ENCODE measurements at places on chromosomes 2 and 18. TPM values are rescaled to one million over a fixed set of nuclear protein-coding genes. Genes with fewer than 3 reads are reported as not detected.

Gene AGAP1
- total RNA-seq, result 0.89 TPM

Gene RAD51AP2
- total RNA-seq, result not detected

Gene SEH1L
- 54.3 TPM for total RNA-seq

Gene CMPK2
- 96.0 TPM for total RNA-seq

Gene RNF125
- total RNA-seq, result 35.6 TPM

Gene EHD3
- total RNA-seq, result 0.50 TPM

Gene POTEI
- total RNA-seq, result not detected

Gene PLA2R1
- total RNA-seq, result not detected

Gene ABCB11
- total RNA-seq, result 0.20 TPM

Gene NAT8
- total RNA-seq, result not detected

Gene IHH
- not detected for total RNA-seq

Gene ABCG8
- not detected for total RNA-seq

Gene TMEM163
- not detected for total RNA-seq

Gene AFF3
- total RNA-seq, result 13.0 TPM

Gene SCN3A
- total RNA-seq, result not detected

Gene DNAH7
- 0.04 TPM for total RNA-seq

Gene ALPP
- total RNA-seq, result not detected

Gene MYCN
- total RNA-seq, result not detected

Gene POU3F3
- not detected for total RNA-seq

Gene CDKL4
- total RNA-seq, result 0.50 TPM

Gene CXCR2
- 0.37 TPM for total RNA-seq

Gene ST8SIA5
- not detected for total RNA-seq

Gene LYG2
- not detected for total RNA-seq

Gene FAM161A
- total RNA-seq, result 4.0 TPM

Gene NEU2
- not detected for total RNA-seq

Gene FAM237A
- total RNA-seq, result not detected

Gene POTEJ
- not detected for total RNA-seq

Gene PLEKHH2
- 0.20 TPM for total RNA-seq

Gene PLCL1
- total RNA-seq, result 1.8 TPM

Gene MTA3
- total RNA-seq, result 34.5 TPM

Gene SERPINB13
- not detected for total RNA-seq

Gene TSN
- total RNA-seq, result 59.2 TPM

Gene RNF152
- 0.50 TPM for total RNA-seq

Gene FNDC4
- not detected for total RNA-seq

Gene CHST9
- total RNA-seq, result not detected

Gene MEP1B
- total RNA-seq, result not detected
